MCF 10A (cell line): ENCODE measurements at places on chromosomes 11 and 22. TPM values are rescaled to one million over a fixed set of nuclear protein-coding genes. Genes with fewer than 3 reads are reported as not detected.

GRCh38 chr11:35485656-35486322, 39.6 kb downstream of the PAMR1 start:
- H3K27ac ChIP-seq, result no peak overlapping the region
- no peaks in the 10 kb centered on the region for H3K36me3 ChIP-seq
- H3K4me1 ChIP-seq, result peaks cover 17% of the 10 kb centered on the region
- peaks cover 10% of the 10 kb centered on the region for H3K27me3 ChIP-seq
- H3K4me3 ChIP-seq, result no peak overlapping the region

GRCh38 chr11:119482521-119483011, 59.6 kb upstream of the THY1 start:
- H3K36me3 ChIP-seq, result no peaks in the 10 kb centered on the region
- H3K27me3 ChIP-seq, result peaks cover 16% of the 10 kb centered on the region
- no peak for DNase-seq
- no peak overlapping the region for H3K4me3 ChIP-seq

- H3K4me1 ChIP-seq, result no peaks in the 10 kb centered on the region
- no peaks in the 10 kb centered on the region for H3K36me3 ChIP-seq
- no peaks in the 10 kb centered on the region for H3K27me3 ChIP-seq
- H3K27ac ChIP-seq, result no peak overlapping the region
- H3K4me3 ChIP-seq, result no peak overlapping the region
- DNase-seq, result no peak
These were observed 333.3 kb downstream of the GUCY1A2 start for GRCh38 chr11:106684944-106685343.

- peaks cover 8% of the 10 kb centered on the region for H3K4me1 ChIP-seq
- no peaks in the 10 kb centered on the region for H3K27me3 ChIP-seq
- H3K36me3 ChIP-seq, result peaks cover 4% of the 10 kb centered on the region
- H3K4me3 ChIP-seq, result no peak overlapping the region
- no peak for DNase-seq
- H3K27ac ChIP-seq, result no peak overlapping the region
These were observed 124.6 kb downstream of the ABTB2 start for GRCh38 chr11:34233215-34233614.

GRCh38 chr11:31822927-31823643, 12.0 kb upstream of the PAX6 start:
- no peak overlapping the region for H3K27ac ChIP-seq
- no peak overlapping the region for H3K4me3 ChIP-seq
- H3K27me3 ChIP-seq, result no peaks in the 10 kb centered on the region
- no peak for DNase-seq
- no peaks in the 10 kb centered on the region for H3K4me1 ChIP-seq

- peaks cover 13% of the 10 kb centered on the region for H3K36me3 ChIP-seq
- H3K27ac ChIP-seq, result no peak overlapping the region
- no peaks in the 10 kb centered on the region for H3K27me3 ChIP-seq
- no peak for DNase-seq
- H3K4me1 ChIP-seq, result peaks cover 5% of the 10 kb centered on the region
These were observed 3.1 kb upstream of the APOBEC3D start for GRCh38 chr22:39017596-39018365.

DNA sequence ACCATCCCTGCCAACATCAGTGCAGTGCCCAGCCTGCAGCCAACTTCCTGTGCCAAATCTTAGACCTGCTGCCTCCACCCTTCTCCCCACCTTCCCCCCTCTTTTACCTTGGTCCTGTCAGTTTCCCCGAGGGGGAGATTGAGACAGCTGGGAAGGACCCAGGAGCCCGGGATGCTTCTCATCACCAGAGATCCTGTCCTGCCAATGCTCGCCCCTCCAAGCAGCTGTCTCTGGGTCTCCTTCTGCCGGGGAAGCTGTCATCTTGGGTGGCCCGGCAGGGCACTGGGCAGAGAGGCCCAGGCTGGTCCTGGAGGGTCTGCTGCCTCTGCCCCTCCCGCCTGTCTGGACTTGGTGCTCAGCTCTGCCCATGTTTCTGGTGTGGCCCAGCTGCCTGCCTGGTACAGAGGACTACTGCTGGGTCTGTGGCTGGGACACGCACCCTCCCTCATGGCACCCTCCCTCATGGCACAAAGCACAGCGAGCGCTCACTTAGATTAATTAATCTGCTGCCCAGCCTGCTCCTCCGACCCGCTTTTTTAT, 60.4 kb upstream of the THY1 start:
- peaks cover 6% of the 10 kb centered on the region for H3K4me1 ChIP-seq
- peaks cover 16% of the 10 kb centered on the region for H3K27me3 ChIP-seq

- H3K4me1 ChIP-seq, result no peaks in the 10 kb centered on the region
- peak; percentile 65 for DNase-seq
- no peak within 1 kb of the TSS for H3K4me3 ChIP-seq
- H3K27ac ChIP-seq, result no peak within 1 kb of the TSS
These were observed at the start of gene SLC17A6 for GRCh38 chr11:22337596-22338485. Gene SLC17A6, plus strand, starts transcription at chr11:22338381. Its CDS starts 153 bp downstream, at chr11:22338534.

- peak; percentile 53 for DNase-seq
- H3K4me1 ChIP-seq, result peaks cover 5% of the 10 kb centered on the region
- H3K36me3 ChIP-seq, result no peaks in the 10 kb centered on the region
- no peak overlapping the region for H3K27ac ChIP-seq
These were observed 77.4 kb downstream of the GGTLC2 start for GRCh38 chr22:22721681-22722354.

- H3K4me3 ChIP-seq, result no peak overlapping the region
- H3K4me1 ChIP-seq, result peaks cover 11% of the 10 kb centered on the region
- H3K27ac ChIP-seq, result no peak overlapping the region
- H3K36me3 ChIP-seq, result no peaks in the 10 kb centered on the region
- H3K27me3 ChIP-seq, result no peaks in the 10 kb centered on the region
- no peak for DNase-seq
These were observed 10.6 kb downstream of the SHANK2 start for GRCh38 chr11:71241721-71242259.

DNA sequence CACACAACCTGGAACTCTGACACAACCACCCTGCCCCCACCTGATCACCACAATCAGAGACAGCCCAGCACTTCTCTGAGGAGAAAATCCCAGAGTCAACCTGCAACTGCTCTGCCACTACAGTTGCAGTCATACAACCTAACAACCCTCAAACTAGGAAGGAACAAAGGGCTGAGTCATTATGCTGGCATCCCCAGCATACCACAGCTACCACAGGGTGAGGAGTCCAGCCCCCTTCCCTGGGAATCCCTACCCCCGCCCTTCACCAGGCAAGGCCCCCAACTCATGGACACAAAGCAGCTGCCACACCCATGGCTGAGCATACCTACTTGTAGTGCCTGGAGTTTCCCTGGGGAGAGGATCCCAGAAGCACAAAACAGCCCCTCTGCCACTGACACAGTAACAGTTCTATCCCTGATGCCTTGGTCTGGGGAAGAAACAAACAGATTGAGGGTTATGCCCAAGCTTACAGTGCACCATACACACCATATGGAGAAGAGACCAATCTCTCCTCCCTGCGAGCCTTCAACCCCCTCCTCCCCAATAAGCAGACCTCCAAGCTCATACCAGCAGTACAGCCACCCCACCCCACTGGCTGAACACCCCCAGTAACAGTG, 68.5 kb upstream of the C11orf58 start:
- H3K4me3 ChIP-seq, result no peak overlapping the region
- H3K4me1 ChIP-seq, result peaks cover 11% of the 10 kb centered on the region
- no peaks in the 10 kb centered on the region for H3K27me3 ChIP-seq
- H3K27ac ChIP-seq, result peak overlapping the region; percentile 64

DNA sequence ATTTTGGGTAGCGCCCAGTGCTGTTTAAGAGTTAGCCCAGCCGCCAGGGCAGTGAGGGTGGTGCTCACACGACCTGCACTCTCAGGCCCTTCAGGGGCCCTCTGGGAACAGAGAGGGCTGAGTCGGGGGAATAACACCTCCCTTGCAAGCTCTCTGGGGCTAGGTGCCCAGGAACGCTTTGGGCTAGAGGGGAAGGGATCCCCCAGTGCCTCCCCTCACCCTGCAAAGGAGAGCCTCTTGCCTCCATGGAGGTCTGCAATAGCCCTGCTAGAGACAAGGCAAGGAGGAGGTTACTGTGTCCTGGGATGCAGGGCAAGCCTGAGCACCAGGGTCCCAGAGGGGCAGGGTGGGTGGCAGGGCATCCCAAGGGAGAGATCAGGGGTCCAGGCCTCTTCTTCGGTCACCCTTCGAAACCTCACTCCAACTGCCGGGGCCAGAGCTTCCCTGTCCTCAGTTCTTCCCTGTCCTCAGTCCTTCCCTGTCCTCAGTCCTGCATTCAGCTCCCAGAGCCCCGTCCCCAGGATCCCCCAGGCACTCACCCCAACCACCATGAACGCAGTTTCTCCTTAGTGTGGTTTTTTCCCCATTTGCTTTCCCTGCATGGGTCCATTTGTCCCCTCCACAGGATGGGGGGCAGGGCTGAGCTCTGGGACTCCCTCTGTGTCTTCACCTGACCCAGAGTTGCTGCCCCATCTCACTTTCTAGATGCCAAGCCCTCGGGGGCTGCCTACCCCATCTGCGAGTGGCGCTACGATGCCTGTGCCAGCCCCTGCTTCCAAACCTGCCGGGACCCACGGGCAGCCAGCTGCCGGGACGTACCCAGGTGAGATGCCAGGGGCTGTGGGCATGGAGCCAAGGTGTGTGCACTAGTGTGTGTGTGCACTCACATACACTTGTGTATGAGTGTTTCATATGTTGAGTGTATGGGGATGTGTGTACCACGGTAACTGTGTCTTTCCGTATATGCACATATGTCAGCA, 60.8 kb downstream of the OTOG start:
- no peaks in the 10 kb centered on the region for H3K36me3 ChIP-seq
- H3K4me3 ChIP-seq, result no peak overlapping the region
- no peak for DNase-seq
- H3K27me3 ChIP-seq, result peaks cover 34% of the 10 kb centered on the region
- no peak overlapping the region for H3K27ac ChIP-seq

GRCh38 chr22:20532256-20532993, 25.0 kb downstream of the MED15 start:
- H3K36me3 ChIP-seq, result peaks cover 29% of the 10 kb centered on the region
- peak overlapping the region; percentile 98 for H3K27ac ChIP-seq
- H3K4me3 ChIP-seq, result peak overlapping the region; percentile 72
- H3K4me1 ChIP-seq, result peaks cover 54% of the 10 kb centered on the region

- no peaks in the 10 kb centered on the region for H3K27me3 ChIP-seq
- peaks cover 11% of the 10 kb centered on the region for H3K4me1 ChIP-seq
- no peak for DNase-seq
- no peak overlapping the region for H3K27ac ChIP-seq
- H3K4me3 ChIP-seq, result no peak overlapping the region
These were observed 14.6 kb upstream of the CTSD start for GRCh38 chr11:1778141-1778911.

The MPZL3 gene
- total RNA-seq, result 11.9 and 17.7 TPM in 2 replicates

The COPB1 gene
- total RNA-seq, result 159 and 180 TPM in 2 replicates

The SLC22A6 gene
- not detected in 2 replicates for total RNA-seq

The KLHL35 gene
- total RNA-seq, result not detected in 2 replicates
